Adrenal gland (tissue), 19 donors: ENCODE measurements at places on chromosomes 2 and 18. TPM values are rescaled to one million over a fixed set of nuclear protein-coding genes. Genes with fewer than 3 reads are reported as not detected.
A peak's percentile ranks its signal among the peaks of the same experiment; 100 is the strongest.

- H3K27me3 ChIP-seq, result no peaks in the 10 kb centered on the region
- H3K4me1 ChIP-seq, result no peaks in the 10 kb centered on the region
- H3K27ac ChIP-seq, result no peak overlapping the region
- H3K36me3 ChIP-seq, result no peaks in the 10 kb centered on the region
These were observed 144.7 kb downstream of the PMAIP1 start for GRCh38 chr18:60044290-60045006.

The MOCOS gene
- total RNA-seq, result 88.1 TPM

DNA sequence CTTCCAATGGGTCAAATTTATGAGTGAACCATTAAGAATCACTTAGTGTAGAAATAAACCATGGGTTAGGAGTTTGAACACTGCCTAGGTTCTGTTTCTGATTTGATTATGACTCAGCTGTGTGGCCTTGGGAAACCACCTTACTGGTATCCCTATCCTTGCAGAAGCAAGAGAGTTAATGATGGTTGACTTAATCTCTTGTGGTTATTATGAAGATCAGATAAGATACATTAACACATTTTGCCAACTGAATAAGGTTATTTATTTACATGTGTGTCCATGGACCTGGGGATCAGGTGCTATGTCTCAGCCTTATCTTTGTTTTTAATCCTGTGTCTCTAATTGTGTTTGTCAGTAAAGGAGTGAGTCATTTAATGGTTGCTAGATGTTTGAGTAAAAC lies 5.4 kb upstream of the KCNJ13 start:
- H3K27me3 ChIP-seq, result no peaks in the 10 kb centered on the region
- H3K4me3 ChIP-seq, result no peak overlapping the region
- no peak overlapping the region for H3K27ac ChIP-seq
- H3K4me1 ChIP-seq, result peaks cover 3% of the 10 kb centered on the region
- DNase-seq, result peak; percentile 46

DNA sequence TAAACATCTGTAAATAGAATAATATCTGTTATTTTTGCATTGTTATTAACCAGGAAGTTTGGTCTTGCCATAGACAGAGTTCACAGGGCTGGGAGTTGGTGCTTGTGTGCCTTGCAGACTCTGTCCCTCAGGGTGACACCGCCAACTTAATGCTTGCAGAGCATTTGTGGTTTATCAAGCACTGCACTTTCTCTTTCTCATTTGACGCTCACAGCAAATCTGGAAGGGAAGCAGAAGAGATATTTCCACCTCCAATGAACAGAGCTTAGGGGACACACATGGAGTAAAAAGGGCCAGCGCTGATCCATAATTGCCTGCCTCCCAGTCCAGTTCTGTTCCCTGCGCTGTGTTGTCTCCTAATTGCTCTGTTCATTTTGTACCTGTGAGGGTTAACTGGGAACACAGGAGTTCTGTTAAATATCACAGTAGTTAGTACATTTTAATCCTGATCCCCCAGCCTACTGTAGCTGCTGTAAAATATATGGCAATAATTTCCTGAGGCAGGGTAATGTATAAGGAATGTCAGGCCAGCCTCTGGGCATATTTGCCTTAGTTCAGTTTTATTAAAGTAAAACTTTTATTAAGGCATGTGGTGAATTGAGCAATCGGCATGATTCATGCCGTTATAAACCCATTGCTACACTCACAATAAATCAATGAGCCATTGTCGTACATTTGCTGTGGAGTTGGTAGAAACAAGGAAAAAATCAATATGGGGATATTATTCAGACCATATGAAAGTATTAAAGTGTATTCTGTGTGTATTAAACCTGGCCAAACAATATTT lies 182.5 kb upstream of the OSR1 start:
- H3K4me3 ChIP-seq, result no peak overlapping the region
- no peaks in the 10 kb centered on the region for H3K36me3 ChIP-seq
- H3K27ac ChIP-seq, result no peak overlapping the region
- H3K4me1 ChIP-seq, result no peaks in the 10 kb centered on the region
- no peaks in the 10 kb centered on the region for H3K27me3 ChIP-seq

The CNOT11 gene
- total RNA-seq, result 27.4 TPM

DNA sequence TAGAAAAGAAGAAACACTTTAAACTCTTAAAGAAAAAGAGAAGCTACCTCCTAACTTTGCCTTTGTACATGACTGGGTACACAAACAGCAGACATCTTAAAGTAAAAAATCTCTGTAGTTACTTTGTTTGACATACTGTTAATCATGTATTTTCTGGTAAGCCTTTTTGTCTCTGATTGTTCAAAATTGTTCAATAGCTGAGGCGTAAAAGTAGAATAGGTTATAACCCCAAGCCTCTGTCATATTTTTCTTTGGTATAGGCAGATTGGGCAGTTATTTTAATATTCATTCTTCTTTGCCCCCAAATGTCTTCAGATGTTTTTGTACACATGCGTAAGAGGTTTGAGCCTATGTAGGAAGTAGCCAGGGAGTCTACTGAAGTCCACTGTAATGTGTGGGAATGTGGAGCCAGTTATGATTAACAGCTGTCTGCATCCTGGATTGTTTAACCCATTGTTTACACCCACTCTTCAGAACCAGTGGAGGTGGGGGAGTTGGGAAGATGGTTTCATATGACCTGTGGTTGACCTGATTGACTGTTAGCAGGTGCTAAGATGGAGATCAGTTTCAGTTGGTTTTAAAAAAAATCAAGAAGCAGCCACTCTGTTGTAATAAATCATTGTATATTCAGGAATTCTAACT lies 150.5 kb downstream of the TANC1 start:
- no peak overlapping the region for H3K27ac ChIP-seq
- no peak for DNase-seq
- peaks cover 1% of the 10 kb centered on the region for H3K4me1 ChIP-seq
- H3K36me3 ChIP-seq, result no peaks in the 10 kb centered on the region
- no peak overlapping the region for H3K4me3 ChIP-seq
- no peaks in the 10 kb centered on the region for H3K27me3 ChIP-seq

The MC5R gene
- total RNA-seq, result not detected

GRCh38 chr2:1663621-1664020 lies 80.7 kb downstream of the PXDN start:
- H3K4me1 ChIP-seq, result no peaks in the 10 kb centered on the region
- DNase-seq, result no peak
- H3K36me3 ChIP-seq, result peaks cover 11% of the 10 kb centered on the region
- H3K27ac ChIP-seq, result no peak overlapping the region
- H3K27me3 ChIP-seq, result no peaks in the 10 kb centered on the region

DNA sequence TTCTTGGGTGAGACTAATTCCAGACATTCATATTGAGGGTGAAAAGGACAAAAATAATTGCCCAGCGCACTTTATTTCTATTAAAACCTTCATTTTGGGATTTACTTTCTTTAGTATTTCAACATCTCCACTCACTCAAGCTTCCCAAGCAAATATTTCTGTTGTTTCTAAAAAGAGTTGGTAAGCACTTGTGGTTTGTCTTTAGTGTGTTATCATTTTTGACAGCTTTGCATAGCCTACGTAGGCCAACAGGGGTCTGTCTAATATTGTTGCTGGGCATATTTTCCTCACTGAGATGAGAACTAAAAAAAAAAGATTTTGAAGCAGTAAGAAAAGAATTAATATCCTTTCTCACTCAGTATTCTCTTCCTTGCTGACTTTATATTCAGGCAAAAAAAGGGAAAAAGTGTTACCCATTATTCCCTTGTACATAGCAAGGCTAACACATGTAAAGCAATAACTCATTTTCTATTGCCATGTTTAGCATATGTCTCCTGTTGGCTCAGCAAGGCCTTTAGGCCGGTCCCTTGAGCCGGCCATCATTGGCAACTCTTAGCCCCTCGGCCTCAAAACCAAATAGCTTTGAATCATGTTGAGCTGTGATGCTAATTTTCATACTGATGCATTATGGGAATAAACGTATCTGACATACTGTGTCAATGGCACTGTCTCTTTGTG lies 494.2 kb downstream of the ARHGAP15 start:
- DNase-seq, result no peak
- H3K27me3 ChIP-seq, result no peaks in the 10 kb centered on the region
- no peaks in the 10 kb centered on the region for H3K4me1 ChIP-seq
- H3K36me3 ChIP-seq, result no peaks in the 10 kb centered on the region
- no peak overlapping the region for H3K4me3 ChIP-seq

DNA sequence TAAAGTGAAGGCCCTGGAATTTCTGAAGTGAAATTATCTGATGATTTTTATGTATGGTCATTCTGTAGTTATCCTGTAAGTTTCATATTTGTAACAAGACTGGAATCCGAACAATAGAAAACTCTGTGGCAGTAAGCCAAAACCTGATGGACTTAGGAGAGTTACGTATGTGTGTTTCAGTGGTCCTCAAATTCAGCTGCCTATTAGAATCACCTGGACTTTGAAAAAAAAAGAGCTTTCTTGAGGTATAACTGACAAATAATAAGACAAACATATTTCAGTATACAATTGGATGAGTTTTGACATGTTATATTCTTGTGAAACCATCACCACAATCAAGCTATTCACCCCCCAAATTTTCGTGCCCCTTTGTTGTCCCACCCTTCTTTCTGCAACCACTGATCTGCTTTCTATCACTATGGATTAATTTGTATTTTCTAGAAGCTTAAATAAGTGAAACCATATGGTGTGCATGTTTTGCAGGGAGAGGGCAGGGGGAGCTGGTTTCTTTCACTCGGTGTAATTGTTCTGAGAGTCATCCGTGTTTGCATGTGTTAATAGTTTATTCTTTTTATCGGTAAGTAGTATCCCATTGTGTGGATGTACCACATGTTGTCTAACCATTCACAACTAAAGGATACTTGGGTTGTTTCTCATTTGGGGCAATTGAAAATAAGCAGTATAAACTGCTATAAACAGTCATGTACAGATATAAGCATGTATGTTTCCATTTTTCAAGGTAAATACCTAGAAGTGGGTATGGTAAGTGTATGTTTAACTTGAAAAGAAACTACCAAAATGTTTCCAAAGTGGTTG lies 50.2 kb upstream of the EML4 start:
- no peaks in the 10 kb centered on the region for H3K36me3 ChIP-seq
- no peak for DNase-seq
- H3K4me3 ChIP-seq, result no peak overlapping the region
- no peak overlapping the region for H3K27ac ChIP-seq
- H3K27me3 ChIP-seq, result no peaks in the 10 kb centered on the region

The TGFA gene
- 2.3 TPM for total RNA-seq

The SFXN5 gene
- total RNA-seq, result 37.6 TPM

DNA sequence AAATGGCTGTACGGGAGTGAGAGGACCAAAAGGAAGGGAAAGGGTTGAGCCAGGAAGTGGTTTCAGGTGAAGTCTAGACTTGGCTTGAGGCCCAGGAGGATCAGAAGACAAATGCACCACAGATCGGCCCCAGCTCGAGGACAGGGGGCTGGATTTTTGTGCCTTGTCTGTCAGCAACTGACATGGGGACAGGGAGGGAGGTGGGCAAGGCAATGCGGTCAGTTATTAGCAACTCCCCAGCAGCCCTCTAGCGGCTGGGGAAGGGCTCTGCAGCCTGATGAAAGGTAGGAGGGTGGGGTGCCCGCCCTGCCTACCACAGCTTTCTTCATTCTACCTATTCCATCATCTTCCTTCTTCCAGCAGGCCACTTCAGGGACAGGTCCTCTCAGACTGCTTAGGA lies 50.0 kb downstream of the CPO start:
- no peaks in the 10 kb centered on the region for H3K27me3 ChIP-seq
- no peaks in the 10 kb centered on the region for H3K4me1 ChIP-seq
- H3K27ac ChIP-seq, result no peak overlapping the region
- no peak overlapping the region for H3K4me3 ChIP-seq
- no peaks in the 10 kb centered on the region for H3K36me3 ChIP-seq

DNA sequence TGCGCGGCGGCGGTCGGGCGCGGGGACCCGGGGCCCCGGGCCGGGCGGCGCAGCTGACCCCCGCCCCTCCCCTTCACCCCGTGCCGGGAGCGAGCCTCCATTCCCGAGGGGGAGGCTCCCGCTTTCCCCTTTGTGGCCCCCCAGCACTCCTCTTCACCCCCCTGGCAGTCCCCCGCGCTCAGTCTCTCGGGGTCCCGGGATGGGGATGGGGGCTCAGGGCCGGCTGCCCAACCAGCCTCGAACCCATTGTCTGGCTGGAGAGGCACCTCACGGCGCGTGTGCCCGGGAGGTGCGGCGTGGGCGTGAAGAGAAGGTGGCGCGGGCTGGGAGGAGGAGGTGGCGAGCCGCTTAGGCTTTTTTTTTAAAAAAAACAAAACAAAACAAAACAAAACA lies 748 bp downstream of the FMNL2 start:
- peak overlapping the region; percentile 48 for H3K27ac ChIP-seq
- H3K4me1 ChIP-seq, result no peaks in the 10 kb centered on the region

The SH3RF3 gene
- 15.3 TPM for total RNA-seq
